ENCODE measurements at places on chromosomes 5 and 9.
A peak's percentile ranks its signal among the peaks of the same experiment; 100 is the strongest.

- no peak for DNase-seq
Observed at GRCh38 chr5:52881468-52881867, 93.8 kb downstream of the ITGA1 start.

DNA sequence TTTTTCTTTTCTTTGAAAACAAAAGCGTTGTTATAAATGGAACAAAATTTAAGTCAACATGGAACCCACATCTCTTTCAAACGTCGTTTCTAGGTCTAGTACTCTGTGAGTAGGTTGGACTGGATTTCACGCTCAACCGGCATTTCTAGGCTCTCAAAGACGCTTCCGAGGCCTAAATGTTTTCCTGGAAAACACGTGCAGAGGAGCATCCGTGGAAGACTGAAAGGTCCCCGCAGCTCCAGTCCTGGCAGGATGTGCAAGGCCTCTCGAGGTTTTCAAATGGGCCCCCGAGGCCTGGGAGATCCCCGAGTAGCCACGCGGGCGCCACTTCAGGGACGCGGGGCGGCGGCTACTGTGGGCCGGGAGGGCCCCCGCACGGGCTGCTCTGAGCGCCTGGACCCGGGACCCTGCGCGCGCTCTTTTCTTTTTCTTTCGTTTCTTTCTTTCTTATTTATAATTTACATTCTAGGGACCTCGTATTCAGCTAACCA, 4.2 kb upstream of the IRX2 start:
- no peak for DNase-seq

DNA sequence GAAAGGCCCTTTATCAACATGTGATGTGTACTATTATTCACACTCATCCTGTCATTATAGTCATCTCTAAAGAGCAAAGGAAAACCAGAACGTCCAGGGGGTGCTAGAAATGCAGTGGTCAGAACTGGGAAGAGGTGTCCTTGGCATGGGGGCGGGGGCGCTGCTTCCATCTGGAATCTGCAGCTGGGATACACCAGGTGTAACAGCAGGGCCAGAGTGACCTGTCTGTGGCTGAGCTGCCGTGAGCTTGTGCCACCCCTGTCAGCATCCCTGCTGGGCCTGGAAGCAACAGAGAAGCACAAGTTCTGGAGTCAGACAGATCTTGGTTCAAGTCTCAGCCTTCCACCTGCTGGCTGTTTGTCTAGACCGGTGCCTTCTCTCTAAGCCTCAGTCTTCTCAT, 263.3 kb upstream of the MVB12B start:
- no peak for DNase-seq

- DNase-seq = no peak
Observed at GRCh38 chr5:17077440-17078233, 139.8 kb upstream of the BASP1 start.

DNA sequence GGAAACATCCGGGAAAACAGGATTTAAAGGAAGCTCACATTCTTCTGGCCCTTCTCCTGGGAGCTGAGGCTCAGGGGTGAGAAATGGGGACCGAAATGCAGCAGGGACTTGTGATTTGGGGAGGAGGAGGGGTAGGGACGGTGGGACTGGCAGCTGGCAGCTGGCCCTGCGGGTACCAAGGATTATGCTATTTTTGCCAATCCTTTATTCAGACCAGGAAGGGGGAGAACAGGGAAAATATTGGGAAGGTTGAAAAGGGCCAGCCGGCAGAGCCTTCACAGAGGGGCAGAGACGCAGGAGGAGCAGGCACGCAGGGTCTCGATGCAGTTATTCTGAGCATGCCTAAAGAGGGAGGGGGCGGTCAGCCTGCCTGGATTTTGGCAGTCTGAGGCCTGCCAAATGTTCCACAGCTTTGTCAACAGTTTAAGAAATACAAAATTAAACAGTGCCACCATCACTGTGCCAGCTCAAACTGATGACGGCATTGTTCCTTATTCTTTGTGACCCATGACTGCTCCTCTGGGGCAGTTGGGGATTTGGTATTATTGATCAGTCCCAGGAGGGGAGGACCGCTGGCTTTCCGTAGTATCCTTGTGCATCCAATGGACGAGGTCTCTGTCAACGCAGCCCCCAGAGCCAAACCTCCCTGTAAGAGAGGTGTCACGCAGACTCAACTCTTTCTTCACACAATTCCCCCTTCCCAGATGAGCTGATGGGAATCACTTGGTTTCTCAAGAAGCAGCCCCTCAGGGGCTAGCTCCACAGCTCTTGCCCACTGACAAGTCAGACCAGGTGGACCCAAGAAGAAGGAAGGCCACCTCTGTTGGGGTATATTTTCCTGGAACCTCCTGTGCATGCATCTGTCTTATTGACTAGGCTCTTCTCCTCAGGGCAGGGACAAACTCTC, 553.3 kb downstream of the BNC2 start:
- no peak for DNase-seq

GRCh38 chr9:77764894-77765780, 117.0 kb upstream of the GNA14 start:
- peak; percentile 63 for DNase-seq

DNA sequence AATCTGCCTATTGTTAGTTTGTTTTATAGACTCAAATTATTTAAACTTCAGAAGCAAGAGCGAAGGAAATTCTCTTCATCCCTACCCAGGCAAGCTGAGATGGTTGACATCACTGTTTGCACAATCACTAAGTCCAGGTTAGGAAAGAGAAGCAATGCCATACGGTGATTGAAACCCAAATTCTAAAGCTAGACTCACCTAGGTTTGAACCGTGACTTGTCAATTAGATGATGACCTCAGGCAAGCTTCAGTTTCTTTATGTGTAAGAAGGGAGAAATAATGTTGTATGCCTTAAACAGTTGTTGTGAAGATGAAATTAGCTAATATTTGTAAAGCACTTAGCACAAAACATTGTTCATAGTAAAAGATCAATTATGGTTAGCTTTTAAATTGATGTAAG, 96.5 kb upstream of the ANKRD55 start:
- DNase-seq = no peak

GRCh38 chr5:136909906-136910305, 544.6 kb upstream of the TRPC7 start:
- no peak for DNase-seq

- no peak for DNase-seq
Observed at GRCh38 chr5:2509527-2509926, 241.9 kb downstream of the IRX2 start.

GRCh38 chr9:135127718-135128670, 40.5 kb downstream of the OLFM1 start:
- no peak for DNase-seq

- DNase-seq = no peak
Observed at GRCh38 chr5:1732238-1732941, 67.2 kb downstream of the MRPL36 start.

GRCh38 chr9:136667940-136668760, 5.4 kb downstream of the EGFL7 start:
- DNase-seq = no peak

GRCh38 chr9:15725953-15726352, 173.1 kb downstream of the CCDC171 start:
- DNase-seq = no peak

DNA sequence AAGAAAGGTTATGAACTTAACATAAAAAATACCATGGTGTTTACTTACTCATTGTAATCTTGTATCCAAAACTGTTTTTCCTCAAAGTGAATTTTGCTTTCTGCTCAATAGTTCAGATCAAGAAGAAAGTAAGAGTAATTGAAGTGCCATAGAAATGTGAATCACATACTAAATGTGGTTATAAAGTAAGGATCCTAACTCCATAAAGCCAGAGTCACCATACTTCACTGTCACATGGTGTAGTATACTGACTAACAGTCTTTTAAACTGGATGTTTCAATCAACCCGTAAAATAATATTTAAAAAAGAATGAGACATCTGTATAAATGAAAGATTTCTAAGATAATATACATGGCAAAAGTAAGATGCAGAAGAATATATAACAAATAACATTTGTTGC, 72.1 kb downstream of the NIPBL start:
- no peak for DNase-seq

DNA sequence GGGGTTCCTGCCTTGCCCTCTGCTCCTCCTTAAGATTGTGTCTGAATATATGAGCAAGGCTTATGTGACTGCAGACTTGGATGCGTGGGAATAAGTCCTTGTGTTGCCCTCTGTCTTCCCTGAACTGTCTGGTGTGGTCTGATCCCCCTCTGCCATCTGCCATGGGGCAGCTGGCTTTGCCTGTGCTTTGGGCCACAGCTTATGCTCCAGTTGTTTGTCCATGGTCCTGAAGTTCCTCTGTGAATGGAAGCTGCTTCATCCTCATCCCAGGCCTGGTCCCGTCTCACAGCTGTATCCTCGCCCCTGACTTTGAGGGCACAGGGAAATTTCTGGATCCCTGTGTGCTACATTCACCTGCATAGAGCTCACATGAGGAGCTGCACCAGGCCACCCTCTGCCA, 14.7 kb downstream of the IL31RA start:
- DNase-seq = peak; percentile 0

DNA sequence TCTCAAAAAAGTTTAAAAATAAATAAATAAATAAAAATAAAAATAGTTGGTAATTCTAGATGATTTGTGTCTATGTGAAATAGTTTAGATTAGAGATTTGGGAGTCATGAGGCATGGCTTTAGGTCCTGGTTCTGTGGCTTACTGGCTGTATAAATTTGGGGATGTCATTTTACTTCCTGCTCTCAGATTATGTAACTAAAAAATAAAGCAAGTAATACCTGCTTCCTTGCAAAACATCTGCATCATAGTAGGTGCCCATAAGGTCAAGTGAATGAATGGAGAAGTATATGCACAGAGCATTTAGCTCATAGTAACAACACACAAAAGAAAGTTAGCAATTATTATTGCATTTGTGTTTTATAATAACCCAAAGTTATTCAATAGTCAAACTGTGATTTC, 287.7 kb upstream of the TLE4 start:
- DNase-seq = peak; percentile 53

DNA sequence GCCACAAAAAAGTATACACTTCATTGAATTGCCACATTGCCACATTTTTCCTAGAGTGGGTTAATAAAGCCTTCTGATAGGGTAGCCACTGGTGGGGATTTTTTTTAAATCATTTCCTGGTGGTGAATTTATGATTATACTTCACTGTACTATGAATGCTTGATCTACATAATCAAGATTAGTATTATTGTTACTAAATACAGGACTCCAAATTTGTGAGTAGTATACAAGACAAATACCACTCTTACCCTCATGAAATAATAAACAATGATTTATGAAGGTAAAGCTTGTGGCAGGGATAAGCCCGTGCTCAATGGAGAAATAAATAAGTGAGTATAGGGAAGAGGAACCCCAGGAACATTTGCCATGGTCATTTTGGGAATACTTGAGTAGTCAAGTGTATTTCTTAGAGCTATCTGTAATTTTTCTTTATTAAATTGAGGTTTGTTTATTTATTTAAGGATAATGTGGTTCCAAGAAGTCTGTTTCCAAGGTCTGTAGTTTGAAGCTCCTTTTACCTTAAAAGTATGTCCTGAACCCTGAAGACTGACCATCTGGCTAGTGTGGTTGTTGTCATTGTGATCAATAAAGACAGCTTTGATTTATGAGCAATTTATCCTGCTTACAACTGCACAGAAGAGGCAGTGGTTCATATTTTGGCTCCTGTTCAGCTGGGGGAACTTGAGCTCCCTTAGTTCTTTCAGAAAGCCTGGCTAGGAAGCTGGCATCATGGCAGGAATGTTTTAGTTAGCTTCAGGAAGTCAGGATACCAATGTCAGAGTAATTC, 118.6 kb downstream of the ZSWIM6 start:
- no peak for DNase-seq

DNA sequence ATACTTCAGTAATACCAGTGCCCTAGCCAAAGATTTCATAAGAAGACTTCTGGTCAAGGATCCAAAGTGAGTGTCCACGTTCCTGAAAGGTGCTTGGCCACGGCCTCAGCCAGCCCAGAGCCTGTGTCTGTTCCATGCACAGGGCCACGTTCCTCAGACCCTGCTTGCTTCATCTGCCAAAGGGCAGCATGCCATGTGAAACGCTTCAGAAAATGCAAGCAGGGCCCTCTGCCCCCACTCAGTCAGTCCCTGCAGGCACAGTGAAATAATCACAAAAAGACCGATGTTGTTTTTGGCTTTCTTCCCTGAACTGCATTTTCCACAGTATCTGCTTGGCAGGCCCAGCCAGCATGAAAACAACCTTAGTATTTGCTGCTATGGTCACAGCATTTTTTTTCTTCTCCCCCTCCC, 85.5 kb upstream of the CTSL start:
- no peak for DNase-seq

DNA sequence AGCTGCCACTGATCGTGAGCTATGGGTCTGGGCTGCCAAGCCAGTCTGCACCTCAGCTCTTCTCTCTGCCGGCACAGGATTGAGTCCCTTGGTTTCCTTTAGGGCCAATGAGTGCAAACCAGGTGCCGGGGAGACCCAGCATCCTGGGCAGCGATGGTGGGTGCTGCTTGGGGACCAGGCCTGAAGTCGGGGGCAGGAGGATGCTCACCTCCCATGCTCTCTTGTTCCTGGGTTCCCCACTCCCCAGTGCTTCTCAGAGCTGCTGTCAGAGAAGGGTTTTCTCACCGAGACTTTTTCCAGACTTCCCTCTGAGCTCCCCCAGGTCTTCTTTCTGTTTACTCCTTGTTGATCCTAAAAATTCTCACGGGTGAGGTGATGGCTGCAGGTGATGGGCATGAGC, 61.2 kb downstream of the IRX1 start:
- no peak for DNase-seq

DNA sequence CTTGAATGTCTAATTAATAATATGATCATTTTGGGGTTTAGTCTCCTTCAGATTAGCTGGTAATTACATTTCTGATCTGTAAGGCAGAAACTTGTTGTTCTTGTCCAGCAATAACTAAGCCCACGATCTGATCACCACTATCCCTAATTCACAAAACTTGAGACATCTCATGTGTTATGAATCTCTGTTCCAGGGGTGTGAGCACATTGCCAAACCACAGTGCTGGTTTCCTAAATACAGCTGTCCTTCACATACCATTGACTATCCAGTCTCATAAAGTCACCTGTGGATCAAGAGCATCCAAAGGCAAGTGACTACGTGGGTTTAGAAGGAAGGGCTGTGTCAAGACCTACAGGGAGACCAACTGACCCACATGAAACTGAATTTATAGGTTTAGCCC, 134.1 kb upstream of the PRLR start:
- DNase-seq = no peak

DNA sequence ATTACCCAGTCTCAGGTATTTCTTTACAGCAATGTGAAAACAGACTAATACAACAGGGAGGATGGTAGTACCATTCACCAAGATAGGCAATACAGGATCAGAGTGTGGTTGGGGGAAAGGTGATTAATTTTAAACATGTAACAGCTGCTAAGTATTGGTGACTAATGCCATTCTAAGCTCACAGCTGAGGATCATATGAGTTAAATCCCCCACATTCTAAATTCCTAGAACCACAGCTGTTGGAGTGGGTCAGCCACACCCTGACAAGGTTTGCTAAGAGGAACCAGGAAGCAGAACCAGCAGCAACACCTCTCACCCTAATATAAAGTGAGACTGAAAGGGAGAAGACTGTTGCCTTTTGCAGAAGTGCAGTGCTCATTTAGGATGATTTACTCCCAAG, 24.8 kb downstream of the HSPB3 start:
- DNase-seq = no peak

Data from AML-193 (cell line).